ENCODE measurements at places on chromosomes 6 and 20.
A peak's percentile ranks its signal among the peaks of the same experiment; 100 is the strongest.

- peak overlapping the region; percentile 38 for H3K27ac ChIP-seq
- peaks cover 29% of the 10 kb centered on the region for H3K36me3 ChIP-seq
- H3K4me3 ChIP-seq = no peak overlapping the region
- no peak for DNase-seq
Measured at GRCh38 chr6:42808492-42809483, 26.9 kb downstream of the BICRAL start.

DNA sequence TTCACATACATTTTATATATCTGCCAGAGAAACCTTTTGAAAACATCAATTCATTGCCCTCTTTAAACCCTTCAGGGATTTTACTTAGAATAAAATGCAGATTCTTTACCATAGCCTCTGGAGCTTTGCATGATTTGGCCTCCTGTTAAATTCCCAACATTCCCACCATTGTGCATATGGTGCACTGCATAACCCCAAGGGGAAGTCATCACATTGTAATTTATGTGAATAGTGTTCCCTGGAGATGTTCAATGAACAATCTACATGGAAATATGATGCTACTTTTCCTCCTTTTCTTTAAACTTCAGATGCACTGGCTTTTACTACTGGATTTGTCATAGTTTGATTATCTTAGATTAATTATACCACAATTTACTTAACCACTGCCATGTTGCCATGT lies 94.7 kb downstream of the PHF3 start:
- DNase-seq = no peak
- H3K4me3 ChIP-seq = no peak overlapping the region
- H3K4me1 ChIP-seq = no peaks in the 10 kb centered on the region
- no peaks in the 10 kb centered on the region for H3K27me3 ChIP-seq
- H3K27ac ChIP-seq = no peak overlapping the region

DNA sequence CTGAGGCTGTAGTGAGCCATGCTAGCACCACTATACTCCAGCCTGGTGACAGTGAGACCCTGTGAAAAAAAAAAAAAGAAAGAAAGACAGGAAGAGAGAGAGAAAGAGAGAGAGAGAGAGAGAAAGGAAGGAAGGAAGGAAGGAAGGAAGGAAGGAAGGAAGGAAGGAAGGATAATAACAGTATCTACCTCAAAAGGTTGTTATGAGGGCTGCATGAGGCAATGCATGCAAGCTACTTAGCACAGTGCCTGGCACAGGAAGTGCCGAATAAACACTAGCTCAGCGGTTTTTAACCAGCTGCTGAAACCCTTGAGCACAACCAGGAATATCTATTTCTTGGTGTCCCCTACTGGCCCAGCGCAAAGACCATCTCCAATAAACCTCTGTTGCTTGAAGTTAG lies 62.3 kb upstream of the TBC1D7 start:
- peaks cover 15% of the 10 kb centered on the region for H3K4me1 ChIP-seq
- DNase-seq = no peak
- no peaks in the 10 kb centered on the region for H3K36me3 ChIP-seq
- H3K27ac ChIP-seq = peak overlapping the region; percentile 75
- H3K4me3 ChIP-seq = peak overlapping the region; percentile 3

DNA sequence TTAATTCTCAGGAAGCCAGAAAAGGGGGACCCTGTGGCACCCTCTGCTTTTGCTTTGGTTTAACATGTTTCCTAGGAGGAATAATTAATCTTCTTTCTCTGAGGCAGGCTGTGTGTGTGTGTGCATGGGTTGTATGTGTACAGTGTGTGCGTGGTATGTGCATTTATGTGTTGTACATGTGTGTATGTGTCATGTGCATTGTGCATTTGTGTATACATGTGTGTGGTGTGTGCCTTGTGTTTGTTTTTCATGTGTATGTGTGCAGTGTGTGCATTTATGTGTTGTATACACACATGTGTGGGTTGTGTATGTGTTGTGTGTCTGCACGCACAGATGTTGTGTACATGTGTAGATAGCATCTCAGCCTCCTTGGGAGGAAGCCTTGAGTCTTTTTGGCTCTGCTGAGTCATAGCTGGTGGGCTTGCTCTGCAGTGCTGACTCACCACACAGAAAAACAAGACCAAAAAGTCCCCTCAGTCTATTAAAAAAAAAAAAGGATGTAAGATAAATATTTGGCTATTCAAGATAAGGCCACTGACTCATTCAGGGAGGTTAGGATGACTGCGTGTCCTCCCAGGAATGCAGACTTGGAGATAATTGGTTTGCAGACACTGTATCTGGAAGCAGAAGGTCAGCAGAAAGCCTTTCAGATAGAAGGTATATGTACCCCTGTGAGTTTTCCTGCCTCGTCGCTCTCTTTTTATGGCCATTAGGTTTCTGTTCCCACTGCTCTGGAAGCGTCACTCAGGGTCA lies 58.6 kb downstream of the SYNJ2 start:
- peaks cover 5% of the 10 kb centered on the region for H3K4me1 ChIP-seq
- H3K27me3 ChIP-seq = no peaks in the 10 kb centered on the region
- DNase-seq = no peak
- no peak overlapping the region for H3K4me3 ChIP-seq

GRCh38 chr20:52154575-52154974 lies 37.0 kb downstream of the ZFP64 start:
- H3K27me3 ChIP-seq = no peaks in the 10 kb centered on the region
- H3K4me3 ChIP-seq = no peak overlapping the region
- peak overlapping the region; percentile 69 for H3K27ac ChIP-seq

DNA sequence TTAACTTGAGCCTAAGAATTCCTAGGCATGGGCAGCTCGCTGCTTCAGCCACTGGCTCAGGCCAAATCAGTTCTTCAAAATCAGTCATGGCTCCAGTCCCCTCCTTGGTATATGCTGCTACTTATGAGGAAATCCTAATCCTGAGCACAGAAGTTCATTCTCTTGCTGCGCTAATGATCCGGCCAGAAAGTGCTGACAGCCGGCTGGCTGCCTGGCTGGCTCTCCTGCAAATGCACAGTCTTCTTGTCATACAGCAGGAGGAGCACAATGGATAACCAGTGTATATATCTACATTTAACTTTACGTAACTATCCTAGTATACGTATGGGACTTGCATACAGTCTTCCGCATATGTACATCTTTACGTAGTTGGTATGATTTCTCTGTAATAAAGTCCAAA lies 500.8 kb downstream of the PRKN start:
- H3K36me3 ChIP-seq = no peaks in the 10 kb centered on the region
- no peaks in the 10 kb centered on the region for H3K27me3 ChIP-seq
- H3K4me1 ChIP-seq = no peaks in the 10 kb centered on the region
- H3K27ac ChIP-seq = no peak overlapping the region

- no peak for DNase-seq
- no peaks in the 10 kb centered on the region for H3K27me3 ChIP-seq
- peaks cover 1% of the 10 kb centered on the region for H3K4me1 ChIP-seq
- no peaks in the 10 kb centered on the region for H3K36me3 ChIP-seq
- H3K27ac ChIP-seq = no peak overlapping the region
Measured at GRCh38 chr20:54107181-54107580, 36.8 kb upstream of the BCAS1 start.

- no peaks in the 10 kb centered on the region for H3K36me3 ChIP-seq
- no peak for DNase-seq
- no peaks in the 10 kb centered on the region for H3K4me1 ChIP-seq
- no peak overlapping the region for H3K4me3 ChIP-seq
- H3K27ac ChIP-seq = no peak overlapping the region
Measured at GRCh38 chr6:39819228-39819627, 27.1 kb downstream of the DAAM2 start.

DNA sequence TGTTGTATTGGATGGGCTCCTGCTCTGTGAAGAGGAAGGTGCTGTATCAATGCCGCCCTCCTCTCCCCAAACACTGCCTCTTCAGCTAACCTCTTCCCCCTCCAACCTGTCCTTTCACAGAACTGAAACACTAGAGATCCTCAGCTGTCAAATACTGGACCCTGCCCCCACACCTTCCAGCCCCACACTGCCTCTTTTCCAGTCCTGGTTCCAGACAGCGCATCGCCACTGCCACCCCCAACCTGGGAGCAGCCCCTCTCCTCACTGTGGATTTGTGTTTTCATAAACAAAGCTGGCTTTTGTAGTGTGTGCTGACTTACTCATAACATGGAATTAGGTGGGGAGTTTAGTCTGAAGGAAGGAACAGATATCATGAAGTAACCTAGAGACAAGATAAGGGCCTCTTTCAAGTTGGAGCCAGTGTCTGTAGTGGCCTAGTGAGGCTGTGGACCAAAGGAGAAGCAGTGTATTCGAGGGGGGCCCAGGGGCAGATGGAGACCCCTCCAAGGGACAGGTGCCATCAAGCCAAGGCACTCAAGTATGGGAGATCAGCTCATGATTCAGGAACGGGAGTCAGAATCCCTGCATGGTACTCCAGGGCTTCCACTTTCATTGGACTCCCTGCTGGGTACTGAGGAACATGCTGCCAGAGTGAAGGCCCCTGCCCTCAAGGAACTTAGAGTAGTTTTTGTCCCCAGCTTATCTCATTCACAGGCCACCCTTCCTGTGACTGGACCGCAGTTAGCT lies 2.1 kb downstream of the SCUBE3 start:
- H3K4me3 ChIP-seq = no peak overlapping the region
- H3K4me1 ChIP-seq = peaks cover 5% of the 10 kb centered on the region
- DNase-seq = no peak
- H3K27ac ChIP-seq = no peak overlapping the region
- H3K36me3 ChIP-seq = peaks cover 2% of the 10 kb centered on the region

GRCh38 chr6:105805501-105806023 lies 280.6 kb upstream of the PRDM1 start:
- no peak overlapping the region for H3K27ac ChIP-seq
- no peak for DNase-seq
- H3K36me3 ChIP-seq = no peaks in the 10 kb centered on the region
- no peaks in the 10 kb centered on the region for H3K27me3 ChIP-seq
- no peak overlapping the region for H3K4me3 ChIP-seq

- DNase-seq = no peak
- no peaks in the 10 kb centered on the region for H3K36me3 ChIP-seq
- H3K4me3 ChIP-seq = no peak overlapping the region
- no peaks in the 10 kb centered on the region for H3K27me3 ChIP-seq
- H3K4me1 ChIP-seq = no peaks in the 10 kb centered on the region
Measured at GRCh38 chr6:64680446-64680845, 1026.6 kb downstream of the EYS start.

DNA sequence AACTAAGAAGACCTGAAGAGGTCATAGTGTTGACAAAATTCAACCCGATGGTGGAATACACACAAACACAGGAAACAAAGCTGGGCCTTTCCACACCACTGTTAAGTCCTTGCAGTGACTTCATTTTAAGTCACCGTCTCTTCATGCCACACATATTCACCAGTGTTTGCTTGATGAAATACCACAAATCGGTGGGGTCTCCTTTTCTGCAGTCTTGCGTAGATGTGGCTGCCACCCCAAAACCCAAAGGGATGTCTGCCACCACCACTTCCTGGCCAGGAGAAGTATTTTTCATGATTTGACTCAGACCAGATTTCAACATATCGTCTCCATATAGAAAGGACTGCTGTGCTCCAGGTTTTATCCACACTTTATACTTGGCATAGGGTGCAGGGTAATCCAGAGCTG lies 11.0 kb upstream of the COL10A1 start:
- peak overlapping the region; percentile 88 for H3K27ac ChIP-seq
- H3K4me3 ChIP-seq = peak overlapping the region; percentile 54
- DNase-seq = peak; percentile 29
- H3K27me3 ChIP-seq = no peaks in the 10 kb centered on the region
- peaks cover 11% of the 10 kb centered on the region for H3K36me3 ChIP-seq
- H3K4me1 ChIP-seq = peaks cover 28% of the 10 kb centered on the region

DNA sequence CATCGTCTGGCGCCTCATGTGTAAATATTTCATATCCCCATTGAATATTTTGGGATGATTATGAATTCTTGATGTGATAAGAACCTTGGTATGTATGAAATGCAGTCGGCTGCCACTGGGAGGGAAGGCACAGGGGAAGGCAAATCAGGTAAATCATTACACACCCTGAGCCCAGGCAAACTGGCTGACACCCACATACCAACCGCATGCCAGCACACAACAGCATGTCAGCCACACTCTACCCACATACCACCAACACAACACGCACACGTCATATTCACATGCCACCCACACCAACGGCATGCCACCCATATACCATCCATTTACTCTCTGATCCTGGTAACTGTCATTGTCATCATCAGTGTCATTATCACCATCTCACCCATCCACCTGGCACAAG lies 28.3 kb upstream of the MDGA1 start:
- no peak for DNase-seq
- peaks cover under 1% of the 10 kb centered on the region for H3K4me1 ChIP-seq
- no peaks in the 10 kb centered on the region for H3K36me3 ChIP-seq
- peaks cover 31% of the 10 kb centered on the region for H3K27me3 ChIP-seq
- no peak overlapping the region for H3K4me3 ChIP-seq

DNA sequence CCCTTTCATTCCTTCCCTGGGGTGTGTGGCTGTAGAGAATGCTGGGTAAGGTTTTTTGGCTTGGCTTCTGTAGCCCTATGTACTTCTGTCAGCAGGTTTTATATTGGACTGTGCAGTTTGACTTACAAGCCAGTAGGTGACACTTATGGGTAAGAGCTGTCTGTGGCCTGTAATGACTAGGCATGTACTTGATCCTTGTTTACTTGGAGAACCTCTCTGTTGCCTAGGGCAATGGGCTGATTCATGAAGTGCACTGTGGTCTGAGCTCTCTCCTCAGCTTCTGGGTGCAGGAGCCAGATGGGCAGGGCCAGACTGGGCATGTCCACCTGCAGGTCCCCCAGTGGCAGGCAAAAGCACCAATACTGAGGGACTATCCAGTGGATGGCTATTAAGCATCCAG lies 544.6 kb downstream of the ADGRB3 start:
- no peaks in the 10 kb centered on the region for H3K36me3 ChIP-seq
- H3K27ac ChIP-seq = no peak overlapping the region
- no peak for DNase-seq

DNA sequence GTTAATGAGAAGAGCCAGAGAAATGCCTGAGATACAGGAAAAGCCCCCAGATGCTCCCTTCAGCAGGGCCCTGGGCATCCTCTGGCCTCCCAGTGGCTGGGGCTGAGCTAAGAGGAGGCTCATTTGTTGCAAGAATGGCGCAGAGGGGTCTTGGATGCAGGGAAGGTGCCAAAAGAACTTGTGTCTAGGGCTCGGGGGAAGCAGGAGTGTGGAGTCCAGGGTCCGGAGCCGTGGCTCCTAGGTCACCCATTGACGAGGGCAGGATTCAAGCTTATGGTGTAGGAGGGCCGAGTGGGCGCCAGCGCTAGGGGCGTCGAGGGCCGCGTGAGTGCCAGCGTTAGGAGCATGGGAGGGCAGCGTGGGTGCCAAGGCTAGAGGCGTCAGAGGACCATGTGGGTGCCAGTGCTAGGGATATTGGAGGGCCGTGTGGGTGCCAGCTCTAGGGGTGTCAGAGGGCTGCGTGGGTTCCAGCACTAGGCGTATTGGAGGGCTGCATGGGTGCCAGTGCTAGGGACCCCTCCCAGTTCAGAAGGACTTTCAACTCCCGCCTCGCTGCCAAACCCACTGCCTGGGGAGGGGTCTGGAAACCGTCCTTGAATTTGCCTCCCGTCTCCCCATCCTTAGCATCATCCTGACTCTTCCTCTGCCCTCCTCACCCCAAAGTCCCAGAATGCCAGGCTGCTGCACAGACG lies 250.5 kb upstream of the AFDN start:
- H3K36me3 ChIP-seq = peaks cover 4% of the 10 kb centered on the region
- H3K4me1 ChIP-seq = no peaks in the 10 kb centered on the region
- H3K27ac ChIP-seq = no peak overlapping the region
- no peak overlapping the region for H3K4me3 ChIP-seq
- no peak for DNase-seq

Measured in effector memory CD8-positive, alpha-beta T cell (primary cell).